ENCODE measurements at places on chromosomes 3 and 15.
A peak's percentile ranks its signal among the peaks of the same experiment; 100 is the strongest.

- no peak for DNase-seq
Measured at GRCh38 chr3:134625462-134625861, 25.4 kb downstream of the KY start.

- peak; percentile 60 for DNase-seq
Measured at GRCh38 chr3:184154885-184155643, at the start of gene DVL3. DVL3 (plus strand) TSS chr3:184155377; CDS start chr3:184155636, 259 bp downstream.

DNA sequence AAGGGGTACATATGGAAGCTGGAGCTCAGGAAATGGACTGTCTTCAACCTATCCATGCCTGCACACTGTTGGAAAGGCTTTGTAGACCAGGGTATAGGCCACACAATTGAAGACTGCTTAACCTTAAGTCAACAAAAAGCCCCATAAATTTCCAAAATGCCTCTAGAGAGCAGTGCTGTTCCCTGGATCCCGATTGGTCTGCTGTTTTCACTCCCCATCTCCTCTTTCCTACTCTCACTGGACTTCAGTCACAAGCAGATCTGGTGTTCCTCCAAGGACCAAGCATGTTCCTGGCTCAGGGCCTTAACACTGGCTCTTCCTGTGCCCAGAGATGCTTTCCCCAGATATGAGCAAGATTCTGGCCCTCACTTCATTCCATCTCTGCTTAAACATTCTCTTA, 22.8 kb upstream of the LRRC34 start:
- DNase-seq, result no peak

GRCh38 chr3:169356284-169356955, 307.1 kb downstream of the MECOM start:
- no peak for DNase-seq

- DNase-seq, result no peak
Measured at GRCh38 chr3:155742349-155742965, 2.4 kb downstream of the PLCH1 start.

GRCh38 chr15:96121086-96121920, 209.2 kb upstream of the NR2F2 start:
- DNase-seq, result no peak

DNA sequence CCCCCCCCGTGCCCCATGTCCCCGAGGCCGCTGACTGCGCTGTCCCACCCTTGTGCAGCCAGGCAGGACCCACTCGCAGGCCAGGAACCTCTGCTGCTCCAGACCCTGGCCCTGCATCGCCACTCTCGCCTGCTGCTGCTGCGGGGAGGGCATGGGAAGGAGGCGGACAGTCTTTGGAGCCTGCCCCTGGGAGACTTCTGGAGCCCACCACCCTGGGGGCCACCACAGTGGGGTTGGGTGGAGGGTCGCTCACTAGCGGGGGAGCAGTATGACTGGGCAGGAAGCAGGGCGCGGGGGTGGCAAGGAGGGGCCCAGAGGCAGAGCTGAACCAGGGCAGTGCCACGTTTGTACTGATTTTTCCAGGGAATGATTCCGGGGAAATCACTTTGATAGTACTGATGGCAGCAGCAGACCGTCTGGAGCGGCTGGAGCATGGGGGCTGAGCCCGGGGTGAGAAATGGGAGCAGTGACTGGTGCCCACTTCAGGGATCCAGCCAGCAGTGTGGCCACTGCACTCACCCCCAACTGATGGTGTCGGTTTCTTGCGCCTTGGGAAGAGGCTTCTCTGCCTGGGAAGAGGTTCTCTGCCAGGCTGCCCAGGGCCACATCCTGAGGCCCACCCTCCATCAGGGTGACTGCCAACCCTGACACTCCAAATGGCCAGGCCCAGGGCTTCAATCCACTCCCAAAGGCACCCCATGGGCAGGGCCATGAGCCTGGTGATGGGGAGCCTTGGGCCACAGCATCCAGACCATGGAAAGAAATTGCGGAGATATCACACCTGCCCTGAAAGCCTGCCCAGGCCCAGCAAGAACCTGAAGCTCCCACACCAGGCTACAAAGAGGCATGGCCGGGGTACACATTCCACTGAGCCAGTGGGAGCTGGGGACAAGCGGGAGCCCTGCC, 53.7 kb downstream of the LSAMP start:
- no peak for DNase-seq

DNA sequence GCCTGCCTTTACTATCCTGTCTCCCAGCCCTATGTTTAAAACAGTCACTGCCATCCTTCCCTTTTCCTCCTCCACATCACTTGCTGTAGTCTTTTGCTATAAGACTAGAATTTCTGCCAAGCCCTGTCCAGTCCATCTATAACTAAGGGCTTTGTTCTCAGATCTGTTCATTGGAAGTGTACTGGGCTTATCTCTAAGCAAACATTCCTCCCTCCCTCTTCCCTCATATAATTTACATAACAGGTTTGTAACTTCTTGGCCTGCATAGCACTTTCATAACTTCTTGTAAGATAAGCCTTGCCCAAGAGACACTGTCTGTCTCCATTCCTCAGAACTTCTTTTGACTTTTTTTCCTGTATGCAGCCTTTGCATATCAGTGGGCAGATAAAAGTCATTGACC, 16.7 kb downstream of the TPRG1 start:
- DNase-seq, result no peak

- no peak for DNase-seq
Measured at GRCh38 chr3:119494597-119494996, 3.8 kb upstream of the TIMMDC1 start.

Data from renal pelvis (tissue), 12 donors.